Caudate nucleus (tissue), 63 donors: ENCODE measurements at places on chromosomes 5 and 9.
A peak's percentile ranks its signal among the peaks of the same experiment; 100 is the strongest.

DNA sequence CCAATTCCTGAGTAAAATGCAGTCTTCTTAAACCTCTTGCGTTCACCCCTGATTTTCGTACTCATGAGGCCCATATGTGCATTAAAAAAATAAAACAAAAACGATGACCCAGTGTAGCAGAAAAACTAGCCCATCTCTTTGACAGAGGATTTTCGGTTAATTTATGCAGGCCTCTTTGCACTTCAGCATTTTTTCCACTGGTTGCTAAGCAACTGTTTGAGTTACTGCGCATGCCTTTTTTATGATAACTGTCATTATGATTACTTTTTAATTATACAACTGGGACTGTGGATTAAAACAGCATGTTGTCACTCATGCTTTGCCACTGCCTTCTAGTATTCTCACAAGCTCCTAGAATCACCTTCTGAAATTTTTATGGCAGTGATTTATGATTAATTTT is 165.0 kb downstream of the SMARCA2 start:
- DNase-seq: no peak

GRCh38 chr5:116521173-116521872 is 53.3 kb downstream of the SEMA6A start:
- no peak for DNase-seq

- no peak for DNase-seq
Measured at GRCh38 chr5:78889369-78890140, 95.6 kb downstream of the ARSB start.

DNA sequence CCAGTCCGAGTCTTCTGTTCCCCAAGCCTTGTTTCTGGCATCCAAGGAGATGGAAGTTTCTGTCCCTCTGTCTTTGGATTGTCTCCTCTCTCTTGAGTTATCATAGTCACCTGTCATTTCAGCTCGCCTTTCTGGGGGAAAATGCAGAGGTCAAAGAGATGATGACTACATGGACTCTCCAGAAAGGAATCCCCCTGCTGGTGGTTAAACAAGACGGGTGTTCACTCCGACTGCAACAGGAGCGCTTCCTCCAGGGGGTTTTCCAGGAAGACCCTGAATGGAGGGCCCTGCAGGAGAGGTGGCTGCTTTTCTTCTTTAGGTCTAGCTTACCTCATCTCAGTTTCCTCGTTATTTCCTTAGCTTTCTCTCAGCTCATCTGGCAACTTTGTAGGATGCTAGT is 25.1 kb downstream of the ERAP2 start:
- no peak for DNase-seq

GRCh38 chr9:80503671-80504281 is 932.0 kb downstream of the TLE4 start:
- DNase-seq: no peak

DNA sequence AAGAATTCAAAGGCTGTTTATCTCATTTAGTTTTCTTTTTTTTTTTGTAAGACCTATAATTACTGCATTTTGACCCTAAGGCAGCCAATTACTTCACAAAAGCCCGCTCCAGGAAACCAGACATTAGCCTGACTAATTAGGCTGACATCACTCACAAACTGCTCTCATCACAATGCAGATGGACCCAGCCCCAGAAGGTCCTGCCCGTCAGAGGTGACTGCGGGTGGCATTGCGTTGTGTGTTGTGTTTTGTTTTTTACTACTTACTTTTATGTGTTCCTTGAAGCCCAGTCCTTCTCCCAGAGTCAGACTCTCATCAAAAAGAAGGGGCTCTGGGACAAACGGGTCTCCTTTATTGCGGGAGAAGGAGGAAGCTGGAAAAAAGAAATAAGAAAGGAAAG is 172.2 kb downstream of the HSD17B3 start:
- no peak for DNase-seq

- DNase-seq: peak; percentile 85
Measured at GRCh38 chr5:141879941-141880738, 1.9 kb upstream of the PCDH1 start.

DNA sequence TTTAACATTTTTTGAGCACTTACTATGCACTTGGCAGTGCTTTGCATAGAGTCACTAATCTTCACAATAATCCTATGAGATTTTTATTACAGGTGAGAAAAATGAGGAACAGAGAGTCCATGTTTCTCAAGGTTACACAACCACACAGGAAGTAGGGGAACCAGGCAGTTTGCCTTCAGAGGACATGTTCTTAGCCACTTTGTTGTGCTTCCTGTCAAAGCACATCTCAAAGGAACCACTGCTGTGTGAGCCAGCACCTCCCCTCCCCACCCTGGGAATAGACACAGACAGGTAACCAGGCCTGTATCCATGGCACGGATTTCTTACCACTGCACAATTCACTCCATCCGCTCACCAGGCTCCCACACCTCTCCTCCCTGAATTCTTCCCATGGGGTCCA is 6.3 kb upstream of the DNAJB5 start:
- no peak for DNase-seq

DNA sequence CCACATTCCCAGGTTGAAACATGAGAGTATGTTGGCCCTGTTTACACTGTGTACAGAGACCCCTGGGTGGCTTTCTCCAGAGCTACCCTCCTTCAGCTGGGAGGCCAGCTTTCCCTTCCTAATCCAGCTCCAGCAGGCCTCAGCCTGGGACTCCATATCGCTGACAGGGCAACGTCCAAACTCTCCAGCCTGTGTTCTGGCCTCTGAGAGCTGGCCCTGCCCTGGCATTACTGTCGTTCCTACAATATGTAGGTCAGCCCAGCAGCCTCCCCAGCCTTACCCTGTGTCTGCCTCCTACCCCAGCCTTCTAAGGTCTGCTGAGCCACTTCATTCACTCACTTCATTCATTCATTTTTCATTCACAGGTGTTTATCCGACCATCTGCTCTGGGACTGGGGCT is 8.3 kb upstream of the EEIG1 start:
- DNase-seq: no peak

DNA sequence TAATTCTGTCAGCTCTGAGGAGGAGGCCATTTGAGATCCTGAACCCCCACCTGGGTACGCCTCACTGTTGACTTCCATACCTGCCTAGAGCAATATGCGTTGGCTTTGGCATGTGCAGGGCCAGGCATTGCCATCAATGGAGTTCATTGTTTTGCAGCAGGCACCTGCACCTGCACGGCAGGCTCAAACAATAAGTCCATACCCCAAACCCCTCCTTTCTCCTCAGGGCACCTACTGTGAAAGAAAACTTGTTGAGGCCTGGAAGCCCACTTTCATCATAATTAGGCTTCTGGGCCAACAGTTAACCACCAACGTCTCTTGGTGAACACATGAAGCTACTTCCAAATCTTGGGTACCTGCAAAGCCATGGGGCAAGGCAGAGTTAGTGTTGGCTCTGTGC is 238.7 kb downstream of the NFIB start:
- no peak for DNase-seq

GRCh38 chr9:8779478-8779877 is 979.9 kb upstream of the DMAC1 start:
- DNase-seq: no peak

DNA sequence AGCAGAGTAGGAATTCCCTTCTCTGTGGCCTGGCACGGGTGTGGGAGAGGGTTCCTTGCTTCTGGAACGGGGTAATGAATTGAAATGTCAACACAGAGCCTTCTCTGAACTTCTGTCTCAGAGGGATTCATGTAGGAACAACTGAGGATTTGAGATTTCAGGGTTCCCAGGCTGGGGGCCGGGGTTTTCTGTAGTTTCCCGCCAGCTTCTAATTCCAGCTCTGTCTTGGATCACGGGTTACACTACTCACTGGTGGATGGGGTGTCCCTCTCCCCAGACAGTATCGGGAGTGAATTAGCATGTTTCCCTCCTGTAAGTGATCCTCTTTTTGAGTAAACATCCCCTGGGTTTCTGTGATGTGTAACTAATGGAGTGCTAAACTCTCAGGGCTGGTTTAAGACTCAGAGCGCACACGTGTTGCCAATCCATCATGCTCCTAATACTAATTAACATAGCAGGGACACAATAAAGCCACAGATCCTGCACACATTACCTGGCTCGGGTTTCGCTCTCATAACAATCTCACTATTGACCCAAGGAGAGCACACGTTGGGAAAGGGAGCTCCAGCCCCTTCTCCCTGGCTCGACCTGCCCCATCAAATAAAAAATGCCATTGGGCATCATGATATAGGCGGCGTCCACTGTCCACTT is 18.1 kb upstream of the DMRT2 start:
- no peak for DNase-seq

DNA sequence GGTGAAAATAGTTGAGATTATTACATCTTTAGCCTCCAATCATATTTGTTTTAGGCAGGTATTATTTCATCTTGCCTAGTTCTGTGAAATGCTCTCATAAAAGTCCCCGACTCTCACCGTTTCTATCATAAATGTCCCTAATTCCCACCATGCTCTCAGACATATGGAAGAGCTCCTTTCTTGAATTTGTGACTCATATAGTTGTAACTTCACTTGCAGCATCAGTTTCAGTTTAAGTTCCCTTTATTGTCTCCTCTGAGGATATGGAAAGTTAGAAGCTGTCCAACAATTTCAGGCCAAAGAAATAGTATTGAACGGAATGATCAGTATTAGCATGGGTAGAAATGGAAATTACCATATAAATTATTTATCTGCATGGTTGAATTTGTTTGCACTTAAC is 187.5 kb upstream of the NR4A3 start:
- DNase-seq: no peak

- DNase-seq: no peak
Measured at GRCh38 chr5:43664501-43665040, 61.6 kb downstream of the NNT start.

DNA sequence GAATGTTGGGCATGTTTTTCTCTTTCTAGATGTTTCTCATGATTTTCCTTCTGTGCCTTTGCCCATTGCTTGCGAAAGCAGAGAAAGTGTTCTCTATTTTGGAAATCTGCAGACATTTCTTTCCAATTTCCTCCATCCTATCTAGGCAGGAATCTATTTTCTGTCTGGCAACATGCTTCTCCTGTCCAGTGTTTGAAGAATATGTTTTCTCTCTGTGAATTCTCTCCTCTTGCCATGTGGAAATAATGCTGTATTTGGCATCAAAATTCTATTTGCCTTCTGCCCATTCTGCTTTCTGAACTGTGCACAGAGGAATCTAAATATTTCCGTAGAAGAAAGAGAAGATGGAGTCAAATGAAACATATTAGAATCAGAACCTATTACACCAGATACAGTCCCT is 833.3 kb downstream of the CDH9 start:
- DNase-seq: no peak

- DNase-seq: no peak
Measured at GRCh38 chr5:172931001-172931536, 28.2 kb upstream of the RPL26L1 start.

DNA sequence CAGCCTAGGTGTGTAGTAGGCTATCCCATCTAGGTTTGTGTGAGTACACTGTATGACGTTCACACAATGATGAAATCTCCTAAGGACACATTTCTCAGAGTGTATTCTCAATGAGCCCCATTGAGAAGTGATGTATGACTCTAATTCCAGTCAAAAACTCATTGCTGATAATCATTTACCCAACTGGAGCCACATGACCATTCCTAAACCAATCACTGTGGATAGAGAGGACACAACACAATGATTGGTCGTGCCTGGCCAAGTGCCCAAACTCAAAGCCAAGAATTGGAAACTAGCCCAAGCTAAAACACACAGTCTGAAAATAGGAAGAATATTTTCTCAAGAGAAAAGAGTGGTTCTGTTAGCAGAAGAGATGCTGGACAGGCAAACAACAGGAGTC is 191.2 kb downstream of the ZNF462 start:
- no peak for DNase-seq

GRCh38 chr9:22817181-22817580 is 370.6 kb downstream of the DMRTA1 start:
- DNase-seq: no peak

DNA sequence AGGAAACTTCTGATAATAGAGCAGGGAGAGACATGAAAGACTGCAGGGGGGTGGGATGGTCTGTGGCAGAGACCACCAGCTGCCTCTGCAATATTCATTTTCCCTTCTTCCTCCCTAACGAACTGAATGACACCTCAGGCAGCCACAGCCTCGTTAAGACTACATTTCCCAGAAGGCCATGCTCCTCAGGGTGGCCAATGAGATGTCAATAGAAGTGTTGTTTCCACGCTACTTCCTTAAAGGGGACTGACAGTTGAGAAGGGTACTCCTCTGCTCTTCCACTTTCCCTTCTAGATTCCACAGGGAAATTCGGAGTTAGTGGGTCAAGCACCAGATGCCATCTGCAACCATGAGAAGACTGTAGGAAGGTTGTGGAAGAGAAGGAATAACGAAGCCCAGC is 52.0 kb upstream of the DAPK1 start:
- peak; percentile 12 for DNase-seq

GRCh38 chr5:8908055-8908683 is 637.7 kb downstream of the SEMA5A start:
- DNase-seq: no peak

DNA sequence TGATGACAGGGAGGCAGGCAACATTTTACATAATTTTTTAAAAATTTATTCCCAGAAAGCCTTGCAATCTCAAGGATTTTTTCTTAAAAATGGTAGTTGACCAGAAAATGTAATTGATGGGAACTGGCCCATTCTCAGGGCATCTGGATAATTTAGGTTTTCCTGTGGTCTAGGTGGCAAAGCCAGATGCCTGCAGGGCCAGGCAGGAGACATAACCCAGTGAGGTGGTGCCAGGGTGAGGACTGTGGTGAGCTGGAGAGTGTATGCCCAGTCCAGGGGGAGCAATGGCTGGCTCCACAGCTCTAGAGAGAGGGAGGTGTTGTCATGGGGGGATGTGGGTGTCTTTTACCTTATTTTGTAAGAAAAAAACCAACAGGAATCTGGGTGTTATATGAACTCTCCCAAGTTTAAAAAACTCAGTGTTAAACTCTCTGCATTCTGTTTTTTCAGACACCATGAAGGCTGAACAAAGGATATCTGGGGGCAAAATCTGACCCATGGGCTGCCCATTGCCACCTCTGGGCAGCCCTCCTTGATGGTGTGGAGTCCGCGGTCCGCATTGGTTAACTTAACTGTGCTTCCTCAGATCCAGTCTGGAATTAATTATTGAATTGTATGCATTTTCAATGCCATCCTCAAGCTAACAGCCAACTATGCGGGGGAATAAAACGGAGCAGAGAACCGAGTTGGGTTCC is 43.9 kb downstream of the BOD1 start:
- no peak for DNase-seq

- no peak for DNase-seq
Measured at GRCh38 chr5:96683392-96683791, 21.2 kb downstream of the CAST start.

- DNase-seq: no peak
Measured at GRCh38 chr5:143177263-143177983, 226.1 kb downstream of the NR3C1 start.

DNA sequence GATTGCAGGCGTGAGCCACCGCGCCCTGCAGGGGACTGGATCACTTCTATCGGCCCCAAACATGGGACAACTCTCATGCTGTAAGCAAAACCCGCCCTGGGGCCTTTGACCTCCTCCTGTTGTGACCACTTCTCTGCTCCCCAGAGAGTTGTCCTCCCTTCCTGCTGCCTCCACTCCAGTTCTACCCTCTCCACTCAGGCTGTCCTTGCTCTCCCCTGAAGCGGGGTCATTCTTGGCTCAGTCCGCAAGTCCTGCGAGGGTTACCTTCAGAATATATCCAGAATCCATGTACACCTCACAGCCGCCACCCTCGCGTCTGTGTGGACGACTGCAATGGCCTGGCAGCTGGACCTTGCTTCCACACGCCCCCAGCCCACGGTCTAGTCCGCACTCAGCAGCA is 273.7 kb downstream of the PBX3 start:
- DNase-seq: no peak
